ENCODE measurements at places on chromosomes 7 and 10. TPM values are rescaled to one million over a fixed set of nuclear protein-coding genes. Genes with fewer than 3 reads are reported as not detected.

- no peak for DNase-seq
Measured at GRCh38 chr7:155293721-155294510, 3.8 kb upstream of the INSIG1 start.

- DNase-seq = no peak
Measured at GRCh38 chr7:139741789-139742344, 35.9 kb downstream of the HIPK2 start.

GRCh38 chr10:119217991-119218490 is 10.7 kb downstream of the GRK5 start:
- peak; percentile 28 for DNase-seq

DNA sequence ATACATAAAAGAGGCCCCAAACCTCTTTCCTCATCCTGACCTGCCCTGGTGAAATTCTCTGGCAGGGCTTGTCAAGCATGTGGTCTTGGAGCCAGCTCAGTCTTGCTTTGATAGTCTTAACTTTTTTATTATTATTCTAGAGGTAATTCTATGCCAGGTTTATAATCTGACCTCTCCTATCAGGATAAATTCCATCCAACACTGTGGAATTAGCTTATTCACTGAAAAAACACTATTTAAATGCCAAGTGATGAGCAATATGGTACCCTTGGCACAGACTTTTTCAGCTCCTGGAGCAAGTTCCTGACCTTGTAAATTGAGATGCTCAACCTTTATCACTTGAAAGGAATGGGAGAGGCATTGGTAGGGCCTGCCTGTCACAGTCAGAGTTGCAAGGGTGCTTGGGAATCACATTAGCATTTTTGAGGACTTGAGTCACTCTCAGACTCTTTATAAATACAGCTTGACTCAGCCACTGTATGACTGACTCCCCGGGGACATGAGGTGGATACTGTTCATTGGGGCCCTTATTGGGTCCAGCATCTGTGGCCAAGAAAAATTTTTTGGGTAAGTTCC is at the start of gene CPA4:
CPA4 (plus strand) TSS at position 480 of the 576 bp plus-strand sequence; CDS start at position 500, 20 bp downstream.
- DNase-seq = peak; percentile 63

GRCh38 chr7:29884399-29885272 is 78.3 kb downstream of the WIPF3 start:
- no peak for DNase-seq

DNA sequence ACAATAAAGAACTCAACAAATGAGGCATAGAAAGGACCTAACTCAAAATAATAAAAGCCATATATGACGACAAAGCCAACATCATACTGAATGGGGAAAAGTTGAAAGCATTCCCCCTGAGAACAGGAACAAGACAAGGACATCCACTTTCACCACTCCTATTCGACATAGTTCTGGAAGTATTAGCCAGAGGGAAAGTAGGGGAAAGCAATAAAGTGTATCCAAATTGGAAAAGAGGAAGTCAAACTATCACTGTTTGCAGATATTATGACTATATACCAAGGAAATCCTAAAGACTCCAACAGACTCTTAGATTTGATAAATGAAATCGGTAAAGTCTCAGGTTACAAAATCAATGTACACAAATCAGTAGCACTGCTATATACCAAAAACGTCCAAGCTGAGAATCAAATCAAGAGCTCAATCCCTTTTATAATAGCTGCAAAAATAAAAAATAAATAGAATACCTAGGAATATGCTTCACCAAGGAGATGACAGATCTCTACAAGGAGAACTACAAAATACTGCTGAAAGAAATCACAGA is 4.8 kb downstream of the ANXA7 start:
- no peak for DNase-seq

GRCh38 chr7:30911561-30911969 is at the start of gene AQP1:
Gene AQP1 (plus strand): TSS chr7:30911853. CDS start chr7:30911910, 57 bp downstream.
- peak; percentile 78 for DNase-seq

GRCh38 chr10:9198611-9199010 is 1144.1 kb downstream of the GATA3 start:
- no peak for DNase-seq

DNA sequence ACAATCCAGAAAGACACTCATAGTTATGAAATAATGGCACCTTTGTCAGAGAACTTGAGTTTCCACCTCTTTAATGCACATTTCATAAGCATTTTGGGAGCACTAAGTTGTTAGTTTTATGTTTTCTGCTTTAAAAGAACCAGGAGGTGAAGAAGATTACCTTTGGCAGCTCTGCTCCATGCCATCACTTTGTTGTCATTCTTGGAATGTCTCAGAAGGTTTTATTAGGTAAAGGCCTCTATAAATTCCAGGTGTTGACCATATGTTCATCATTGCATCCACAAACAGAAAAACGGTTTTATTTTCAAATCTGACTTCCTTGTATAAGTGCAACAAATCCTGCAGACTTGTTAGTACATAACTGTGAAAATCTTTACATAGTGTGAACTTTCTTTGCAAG is 424.8 kb downstream of the MDFIC start:
- no peak for DNase-seq

- DNase-seq = peak; percentile 7
Measured at GRCh38 chr7:25379351-25380300, 151.3 kb upstream of the NPVF start.

GRCh38 chr10:101110856-101111523 is 20.1 kb upstream of the TLX1 start:
- no peak for DNase-seq

GRCh38 chr10:75497997-75498883 is 66.8 kb downstream of the LRMDA start:
- no peak for DNase-seq

- no peak for DNase-seq
Measured at GRCh38 chr10:65204999-65205398, 1683.8 kb downstream of the REEP3 start.

- no peak for DNase-seq
Measured at GRCh38 chr7:131537571-131537978, 18.9 kb downstream of the PODXL start.

DNA sequence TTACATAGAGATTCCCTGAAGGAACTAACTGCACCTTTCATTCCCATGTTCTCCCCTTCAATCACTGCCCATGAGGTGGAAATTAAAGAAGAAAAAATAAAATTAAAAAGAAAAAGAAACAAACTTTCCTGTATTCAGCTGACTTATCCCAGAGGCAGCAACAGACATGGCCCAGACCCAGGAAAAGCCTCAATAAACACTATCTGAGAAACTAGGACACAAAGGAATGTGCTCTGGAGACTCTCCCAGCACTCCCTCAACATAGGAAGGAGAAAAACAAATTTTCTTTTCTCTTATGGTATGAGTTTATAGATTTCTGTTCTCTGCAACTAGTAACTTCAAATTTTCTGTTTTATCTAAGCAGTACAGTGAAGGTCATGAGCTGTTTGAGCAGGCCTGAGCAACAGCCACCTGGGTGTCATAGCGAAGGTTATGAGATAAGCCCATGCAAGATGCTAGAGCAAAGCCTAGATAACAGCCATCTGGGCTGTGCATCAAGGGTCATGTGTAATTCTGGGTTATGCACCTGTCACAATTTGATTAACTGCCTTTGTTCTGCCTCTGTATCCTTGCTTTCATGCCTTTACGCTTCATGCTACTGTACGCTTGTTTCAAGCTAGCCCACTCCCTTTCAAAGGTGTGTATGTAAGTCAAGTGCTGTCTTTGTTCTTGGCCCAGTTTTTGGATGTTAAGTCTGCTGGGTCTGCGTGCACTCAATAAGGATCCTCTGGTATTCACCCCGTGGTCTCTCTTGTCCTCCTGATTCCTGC is 11.0 kb upstream of the OR6B1 start:
- DNase-seq = no peak

GRCh38 chr7:75915416-75916156 is 631 bp downstream of the POR start:
- DNase-seq = no peak

GRCh38 chr7:39532832-39533231 is 33.4 kb upstream of the YAE1 start:
- no peak for DNase-seq

DNA sequence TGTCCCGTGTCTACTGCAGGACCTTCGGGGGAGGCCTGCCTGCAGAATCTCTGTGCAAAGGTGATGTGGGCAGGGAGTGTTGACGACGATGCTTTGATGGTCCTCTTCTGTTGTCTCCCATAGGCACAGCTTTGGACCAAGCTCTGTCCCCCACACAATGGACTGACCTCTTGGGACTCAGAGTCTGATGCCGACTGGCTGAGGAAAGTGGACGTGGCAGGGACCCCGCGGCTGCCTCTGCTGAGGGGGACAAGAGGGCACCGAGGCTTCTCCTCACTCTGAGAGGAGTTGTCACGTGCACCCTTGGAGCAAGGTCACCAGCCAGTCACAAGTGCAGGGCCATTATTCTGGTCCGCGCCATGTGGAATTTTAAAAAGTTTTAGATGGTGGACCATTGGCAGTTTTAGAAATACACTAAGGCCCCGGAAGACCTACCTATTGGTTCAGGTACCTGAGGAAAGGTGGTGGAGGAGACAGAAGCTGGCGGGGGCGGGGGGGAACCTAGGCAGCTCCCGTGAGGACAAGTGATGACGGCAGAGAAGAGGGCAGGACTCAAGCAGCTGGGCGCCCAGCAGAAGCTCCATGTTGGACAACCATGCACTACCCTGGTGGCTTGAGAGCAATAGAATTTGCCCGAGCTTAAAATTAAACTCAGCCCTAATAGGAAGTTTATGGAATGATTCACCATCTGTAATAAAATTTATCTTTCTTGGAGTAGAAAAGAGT is 331.4 kb downstream of the PTPRN2 start:
- DNase-seq = no peak

DNA sequence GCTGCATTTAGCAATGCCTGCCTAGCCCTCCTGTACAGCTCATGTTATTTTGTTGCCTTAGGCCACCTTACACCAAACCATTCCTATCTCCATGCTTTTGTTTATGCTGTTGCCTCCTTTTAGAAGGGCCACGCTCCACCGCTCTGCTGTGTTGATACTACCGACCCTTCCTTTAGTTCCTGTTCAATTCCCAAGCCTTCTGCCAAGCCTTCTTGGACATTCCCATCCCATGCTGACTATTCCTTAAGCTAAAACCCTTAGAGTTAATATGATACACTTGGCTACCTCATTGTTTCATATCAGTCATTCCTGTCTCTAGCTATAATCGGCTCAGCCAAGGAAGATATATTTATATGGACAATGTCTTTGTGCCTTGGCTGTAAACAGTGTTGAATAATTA is 705.5 kb downstream of the LRMDA start:
- DNase-seq = no peak

- DNase-seq = no peak
Measured at GRCh38 chr10:1203704-1204103, 147.5 kb downstream of the WDR37 start.

The CYP3A7 gene
- 0.39 TPM for total RNA-seq

The SPDYE3 gene
- not detected for total RNA-seq

The BLNK gene
- 5.9 TPM for total RNA-seq

The MRPL32 gene
- 41.7 TPM for total RNA-seq

The TMEM176B gene
- total RNA-seq = 24.6 TPM

The KCNIP2 gene
- 5.7 TPM for total RNA-seq

The ADRB1 gene
- 0.79 TPM for total RNA-seq

The PRF1 gene
- 0.79 TPM for total RNA-seq

The TACC2 gene
- 40.2 TPM for total RNA-seq

The POM121 gene
- total RNA-seq = 9.6 TPM

The CTBP2 gene
- 36.7 TPM for total RNA-seq
